ENCODE measurements at places on chromosomes 7 and 10.

DNA sequence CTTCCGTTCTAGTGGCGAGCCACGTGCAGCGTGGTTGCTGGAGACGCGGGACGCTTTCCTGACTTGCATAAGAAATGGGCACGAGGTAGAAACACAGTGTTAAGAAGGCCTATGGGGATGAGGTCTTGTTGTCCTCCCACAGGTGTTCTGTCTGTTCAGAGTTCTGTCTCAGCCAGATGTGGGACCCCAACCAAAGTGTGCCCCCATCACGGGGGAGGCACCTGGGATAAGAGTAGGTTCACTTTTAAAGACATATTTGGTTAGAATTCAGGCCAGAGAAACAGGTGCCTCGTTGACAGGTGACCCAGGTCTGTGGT is 56.0 kb upstream of the PITRM1 start:
- DNase-seq: no peak

DNA sequence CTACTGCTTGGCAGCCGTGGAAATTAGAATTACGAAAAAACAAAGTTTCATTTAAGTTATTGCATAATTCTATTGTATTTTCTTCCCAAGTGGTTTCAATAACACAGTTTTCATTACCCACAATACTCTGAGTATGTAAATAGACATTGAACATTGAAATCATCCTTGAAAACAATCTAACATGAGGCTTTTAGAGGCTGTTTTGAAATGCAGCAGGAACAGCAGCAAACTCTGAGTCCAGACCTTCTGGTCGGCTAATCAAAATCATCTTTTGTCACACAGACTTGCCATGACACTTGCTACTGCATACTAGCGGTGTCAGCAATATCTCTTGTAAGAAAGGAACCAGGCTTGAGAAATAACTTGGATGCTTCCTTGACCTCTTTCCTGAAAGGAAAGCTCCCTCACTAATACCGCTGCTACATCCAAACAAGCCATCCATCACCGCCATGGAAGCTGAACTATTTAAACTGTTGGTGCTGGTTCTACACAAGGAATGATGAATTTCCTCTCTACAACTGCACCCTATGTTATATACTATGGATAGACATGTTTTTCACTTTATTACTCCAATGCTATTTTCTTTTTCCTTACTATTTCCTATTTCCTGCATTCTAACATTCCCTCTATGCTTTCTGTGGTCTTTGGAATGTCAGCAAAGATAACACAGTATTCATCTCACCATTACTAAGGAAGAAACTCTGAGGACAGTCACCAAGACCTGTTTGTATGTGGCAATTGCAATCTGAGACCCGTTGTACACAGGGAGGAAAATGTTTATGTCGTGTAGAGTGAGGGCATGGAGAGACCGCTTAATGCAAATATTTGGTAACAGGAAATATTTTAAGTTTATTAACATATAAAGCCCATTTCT is 130.8 kb downstream of the ITGA8 start:
- no peak for DNase-seq

DNA sequence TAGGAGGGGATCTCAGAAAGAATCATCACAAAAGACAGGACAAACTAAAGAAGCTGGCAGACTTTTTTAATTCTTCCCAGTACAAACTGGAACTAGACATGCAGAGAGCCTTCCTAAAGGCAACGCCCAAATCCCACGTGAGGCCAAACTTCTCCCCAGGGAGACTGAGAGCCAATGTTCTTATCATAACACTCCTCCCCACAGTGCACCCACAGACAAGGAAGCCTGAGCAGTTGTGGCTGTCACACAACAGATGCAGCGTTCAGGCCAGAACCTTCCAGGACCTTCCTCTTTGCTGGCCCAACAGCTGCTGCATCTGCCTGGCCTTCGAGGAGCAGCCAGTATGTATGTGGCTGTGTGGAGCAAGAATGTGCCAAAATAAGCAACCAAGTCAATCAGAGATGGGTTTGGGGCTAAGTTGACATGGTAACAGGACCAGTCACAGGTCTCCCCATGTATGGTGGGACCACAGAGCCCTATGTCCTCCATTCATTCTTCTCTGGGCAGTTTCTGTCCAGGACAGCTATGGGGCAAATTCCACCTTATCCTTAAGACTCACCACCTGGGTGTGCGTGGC is 34.9 kb downstream of the SRPK2 start:
- DNase-seq: no peak

GRCh38 chr10:6753644-6754043 is 173.6 kb upstream of the PRKCQ start:
- DNase-seq: no peak

- DNase-seq: peak; percentile 43
These were observed 46.8 kb downstream of the IKZF1 start for GRCh38 chr7:50351267-50351666.

GRCh38 chr7:106643216-106644000 is 17.6 kb downstream of the CCDC71L start:
- no peak for DNase-seq

DNA sequence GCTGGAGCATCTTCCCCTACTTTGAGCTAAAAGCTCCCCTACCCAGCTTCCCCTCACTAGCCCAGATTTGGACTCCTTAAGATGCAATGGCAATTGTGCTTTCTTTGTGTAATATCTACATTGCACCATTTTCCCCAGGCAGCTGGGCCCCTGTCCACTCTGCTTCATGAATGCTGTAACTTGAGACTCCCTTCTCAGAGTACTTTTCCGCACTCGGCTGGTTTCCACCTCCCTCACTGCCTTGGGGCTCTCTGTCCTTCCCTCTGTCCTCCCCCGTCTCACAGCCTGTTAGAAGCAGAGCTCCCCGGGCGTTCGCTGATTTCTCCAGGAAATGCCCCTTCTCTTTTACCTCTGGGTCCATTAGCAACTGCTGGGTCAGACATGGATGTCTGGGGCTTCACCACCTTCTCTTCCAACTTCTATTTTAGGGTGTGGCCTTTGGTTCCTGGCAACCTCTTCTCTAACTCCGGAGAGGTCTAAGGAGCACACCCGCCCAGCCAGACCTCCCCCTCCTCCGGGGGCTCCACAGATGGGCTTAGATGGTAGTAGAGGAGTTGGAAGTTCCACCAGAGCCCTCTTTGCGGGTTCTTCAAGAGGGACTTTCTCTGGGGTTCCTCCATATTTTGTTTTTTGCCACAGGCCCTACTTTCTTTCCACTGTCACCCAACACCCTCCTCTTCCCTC is 2.9 kb upstream of the TMEM72 start:
- DNase-seq: no peak

DNA sequence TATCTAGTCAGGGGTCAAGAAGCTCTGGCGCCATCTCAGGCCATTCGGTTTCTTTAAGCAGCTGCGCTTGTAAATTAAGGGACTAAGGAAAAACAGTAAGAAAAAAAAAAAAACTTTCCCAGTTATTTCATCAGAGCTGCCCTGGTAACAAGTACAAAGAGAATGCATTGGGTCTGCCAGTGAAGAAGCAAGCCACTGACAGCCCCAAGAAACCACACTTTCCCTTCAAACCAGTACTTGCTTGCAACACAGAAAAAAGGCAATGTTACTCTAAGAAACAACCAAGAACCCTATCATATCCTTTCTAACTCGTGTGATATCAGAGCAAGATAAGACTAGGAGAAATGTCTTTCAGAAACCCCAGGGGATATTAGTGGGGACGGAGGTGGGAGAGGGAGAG is 40.6 kb upstream of the AOAH start:
- DNase-seq: no peak

DNA sequence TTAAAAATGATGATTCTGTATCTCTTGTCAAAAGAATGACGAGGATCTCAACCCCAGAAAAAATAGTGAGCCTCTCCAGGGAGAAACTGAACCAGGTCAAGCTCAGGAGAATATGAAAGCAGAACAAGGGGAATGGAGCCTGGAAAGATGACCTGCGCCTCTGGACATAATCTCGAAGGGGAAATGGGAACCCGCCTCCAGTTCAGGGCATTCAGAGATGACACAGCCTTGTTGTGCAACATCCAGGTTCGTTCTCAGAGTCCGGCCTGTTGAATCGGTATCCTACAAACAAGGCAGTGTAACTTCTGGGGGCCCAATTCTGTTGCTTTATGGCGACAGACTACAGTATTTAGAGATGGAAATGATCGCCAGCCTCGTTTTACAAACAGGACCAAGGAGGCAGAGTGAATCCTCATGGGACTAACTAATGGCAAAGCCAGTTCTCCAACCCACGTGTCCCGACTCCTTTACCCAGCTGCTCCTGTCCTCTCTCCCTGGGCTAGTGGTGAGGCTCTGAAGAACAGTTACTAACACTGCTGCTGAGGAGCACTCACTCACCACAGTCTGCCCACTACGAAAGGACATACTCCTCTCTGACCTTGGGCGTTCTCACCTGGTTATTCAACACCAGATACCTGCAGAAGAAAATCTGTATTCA is 67.6 kb downstream of the JAZF1 start:
- DNase-seq: no peak

GRCh38 chr7:232410-233248 is 40.3 kb downstream of the FAM20C start:
- DNase-seq: no peak

DNA sequence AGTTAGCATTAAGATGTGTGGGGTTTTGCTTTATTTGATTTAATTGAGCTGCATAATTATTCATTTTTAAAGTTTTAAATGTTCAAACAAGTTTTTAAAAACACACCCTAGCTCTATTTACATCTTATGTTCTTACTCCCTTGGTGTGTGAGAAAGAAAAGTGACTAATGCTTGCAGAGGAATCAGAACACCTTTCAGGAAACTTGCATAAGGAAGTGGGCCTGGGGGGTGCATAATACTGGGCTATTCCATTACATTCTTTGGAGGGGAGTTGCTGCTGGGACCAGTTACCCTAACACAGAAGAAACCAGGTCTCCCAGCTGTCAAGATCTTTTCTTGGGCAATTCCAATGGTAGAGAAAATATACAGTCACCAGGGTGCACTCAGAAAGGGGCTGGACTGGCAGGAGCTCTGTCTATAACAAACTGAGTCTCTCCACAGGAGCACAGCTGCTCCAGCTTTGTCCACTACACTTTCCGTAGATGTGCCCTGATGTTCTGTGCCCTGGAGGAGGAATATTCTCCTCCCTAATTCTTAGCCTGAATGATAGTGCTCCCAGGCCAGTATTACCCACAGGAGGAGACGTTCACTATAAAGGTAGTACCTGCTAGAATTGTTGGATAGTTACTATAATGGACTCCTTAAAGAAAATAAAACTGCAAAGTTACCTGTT is 304.2 kb downstream of the CDC14C start:
- DNase-seq: no peak

GRCh38 chr10:125127986-125128385 is 32.4 kb downstream of the CTBP2 start:
- no peak for DNase-seq

GRCh38 chr10:44470784-44471183 is 85.9 kb upstream of the CXCL12 start:
- DNase-seq: no peak

GRCh38 chr7:128701062-128701785 is 29.1 kb downstream of the GARIN1A start:
- DNase-seq: no peak

- no peak for DNase-seq
These were observed 363.7 kb downstream of the BMPER start for GRCh38 chr7:34269084-34269483.

DNA sequence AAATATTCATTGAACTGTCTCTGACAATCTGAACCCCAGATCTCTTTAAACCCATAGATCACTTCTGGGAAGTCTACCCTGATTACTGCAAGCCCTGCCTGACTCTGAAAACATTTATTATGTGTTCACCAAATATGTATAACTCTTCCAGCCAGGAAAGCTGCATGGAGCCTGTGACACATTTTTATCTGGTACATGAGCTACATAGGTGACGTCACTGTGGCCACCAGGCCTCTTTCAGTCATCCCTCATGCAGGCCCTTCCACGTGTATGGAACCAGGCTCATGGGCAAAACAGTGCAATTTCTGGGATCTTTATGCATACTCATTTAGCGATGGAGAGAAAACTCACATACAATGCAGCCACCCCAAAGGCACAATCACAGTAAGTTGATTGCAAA is 133.9 kb upstream of the NUPR2 start:
- no peak for DNase-seq

- no peak for DNase-seq
These were observed 52.4 kb upstream of the TNS3 start for GRCh38 chr7:47634273-47634672.

DNA sequence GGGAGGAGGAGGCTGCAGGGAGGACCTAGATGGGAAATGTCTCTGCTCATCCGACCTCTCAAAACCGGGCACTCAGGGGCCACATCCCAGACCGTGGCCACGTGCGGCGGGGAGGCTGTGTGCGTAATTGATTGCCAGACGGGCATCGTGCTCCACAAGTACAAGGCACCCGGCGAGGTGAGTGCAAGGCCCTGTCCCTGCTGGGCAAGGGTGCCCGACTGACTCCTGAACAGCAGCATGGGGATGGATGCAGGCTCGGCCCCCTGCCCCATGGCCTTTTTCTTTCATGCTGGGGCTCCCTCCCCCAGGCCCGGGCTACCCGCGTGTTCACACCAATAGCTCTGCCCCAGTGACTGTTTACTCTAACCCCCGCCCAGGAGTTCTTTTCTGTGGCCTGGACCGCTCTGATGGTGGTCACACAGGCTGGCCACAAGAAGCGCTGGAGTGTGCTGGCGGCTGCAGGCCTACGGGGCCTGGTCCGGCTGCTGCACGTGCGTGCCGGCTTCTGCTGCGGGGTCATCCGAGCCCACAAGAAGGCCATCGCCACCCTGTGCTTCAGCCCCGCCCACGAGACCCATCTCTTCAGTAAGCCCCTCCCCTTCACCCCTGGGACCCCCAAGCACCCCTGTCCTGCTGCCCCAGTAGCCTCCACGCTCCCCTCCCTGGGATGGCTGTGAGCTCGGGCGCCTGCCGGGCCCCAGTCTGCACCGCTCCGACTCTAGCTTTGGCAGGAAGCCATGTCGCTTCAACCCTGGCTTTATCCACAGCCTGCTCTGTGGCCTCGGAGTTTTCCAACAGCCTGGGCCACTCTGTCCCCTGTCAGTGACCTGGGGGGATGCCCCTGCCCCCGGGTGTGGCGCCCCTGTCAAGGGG is 3.9 kb downstream of the LRWD1 start:
- no peak for DNase-seq

- peak; percentile 75 for DNase-seq
These were observed 527 bp downstream of the AKR1B1 start for GRCh38 chr7:134458341-134458805.

GRCh38 chr10:97550336-97551149 is 22.0 kb upstream of the ANKRD2 start:
- DNase-seq: no peak

GRCh38 chr10:121639416-121639815 is 41.2 kb upstream of the FGFR2 start:
- DNase-seq: no peak

All from stimulated activated naive CD8-positive, alpha-beta T cell treated with anti-CD3 and anti-CD28 coated beads, Interleukin-15, amount 100 ng/mL, for 72 hours (primary cell).